ENCODE measurements at places on chromosomes 7 and 10.

GRCh38 chr7:105002-105401 lies 87.4 kb upstream of the FAM20C start:
- DNase-seq = no peak

- no peak for DNase-seq
Measured at GRCh38 chr10:119667562-119668328, 16.6 kb downstream of the BAG3 start.

DNA sequence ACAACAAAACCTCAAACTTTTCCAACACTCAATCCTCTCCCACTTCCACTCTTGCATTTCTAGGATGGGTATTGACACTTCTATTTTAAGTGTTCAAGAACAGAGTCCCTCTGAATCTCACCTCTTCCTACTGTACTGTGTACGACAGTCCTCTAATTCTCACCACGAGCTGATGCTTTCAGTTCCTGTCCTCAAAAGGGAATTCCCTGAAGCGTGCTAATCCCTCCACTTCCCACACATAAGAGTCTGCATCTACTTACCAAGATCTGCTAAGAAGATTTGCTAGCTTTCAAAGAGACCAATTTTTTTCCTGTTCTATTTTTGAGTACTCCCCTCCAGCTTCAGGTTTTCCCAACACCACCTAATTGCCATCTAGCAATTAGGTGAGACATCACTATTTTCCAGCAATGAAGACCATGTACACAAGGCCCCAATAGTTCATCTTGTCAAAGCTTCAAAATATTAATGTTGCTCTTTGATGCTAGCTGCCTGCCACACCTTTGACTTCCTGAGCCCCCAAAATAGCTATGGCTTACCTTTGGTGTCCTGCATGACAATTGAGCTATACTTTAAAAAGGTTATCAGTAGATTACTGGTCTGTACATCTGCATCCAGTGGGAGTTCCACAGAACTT lies 54.4 kb downstream of the ARMH3 start:
- DNase-seq = no peak

DNA sequence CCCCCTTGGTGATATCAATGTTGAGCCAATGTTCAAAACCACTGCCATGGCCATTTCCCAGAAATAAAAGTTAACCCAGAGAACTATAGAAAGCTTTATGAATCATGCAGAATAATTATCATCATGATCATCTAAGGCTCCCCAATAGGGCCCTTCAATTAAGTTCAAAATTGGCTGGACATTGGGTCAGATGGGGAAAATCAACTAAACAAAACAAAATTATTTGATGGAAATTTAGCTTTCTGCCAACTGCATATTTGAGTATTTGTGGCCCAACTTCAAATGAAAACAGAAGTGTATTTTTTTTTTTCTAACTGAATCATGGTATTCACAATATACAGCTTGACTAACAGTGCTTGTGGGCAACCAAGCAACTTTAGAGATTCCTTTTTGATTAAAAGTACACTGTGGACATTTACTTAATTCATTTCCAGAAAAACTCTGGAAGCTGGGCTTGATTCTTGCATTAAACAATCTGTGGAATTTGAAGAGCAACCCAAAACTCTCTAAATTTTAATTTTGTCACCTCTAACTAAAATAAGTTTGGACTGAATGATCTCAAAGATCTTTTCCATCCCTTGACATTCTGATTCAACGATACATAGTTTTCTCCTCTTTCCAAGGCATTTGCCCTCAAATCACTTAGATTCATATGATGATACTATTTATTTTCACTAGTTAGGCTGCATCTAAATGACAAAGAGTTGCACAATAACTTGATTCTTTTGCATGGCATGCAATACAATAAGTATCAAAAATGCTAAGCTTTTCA lies 203.2 kb downstream of the AHR start:
- no peak for DNase-seq

- DNase-seq = no peak
Measured at GRCh38 chr10:82452046-82452445, 577.1 kb downstream of the NRG3 start.

DNA sequence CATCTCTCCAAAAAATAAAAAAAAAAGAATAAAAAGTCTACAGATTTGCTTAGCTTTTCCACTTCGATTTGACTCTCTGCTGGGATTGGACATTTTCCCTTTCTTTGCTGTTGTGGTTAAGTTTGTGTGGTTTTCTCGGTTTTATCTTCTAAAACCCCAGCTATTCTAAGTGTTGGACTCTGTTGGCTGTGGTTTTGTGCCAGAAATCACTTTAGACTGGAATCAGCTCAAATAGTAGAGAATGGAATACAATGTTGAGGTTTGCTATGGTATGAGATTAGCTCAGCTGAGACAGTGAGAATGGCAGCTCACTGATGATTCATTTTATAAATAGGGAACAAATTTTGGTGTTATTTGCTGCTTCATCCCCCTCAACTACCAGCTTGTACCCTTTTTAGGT lies 116.0 kb downstream of the BUB3 start:
- no peak for DNase-seq

- DNase-seq = no peak
Measured at GRCh38 chr10:69246036-69246435, 25.9 kb downstream of the HKDC1 start.

- no peak for DNase-seq
Measured at GRCh38 chr10:63614371-63614891, 93.2 kb downstream of the REEP3 start.

DNA sequence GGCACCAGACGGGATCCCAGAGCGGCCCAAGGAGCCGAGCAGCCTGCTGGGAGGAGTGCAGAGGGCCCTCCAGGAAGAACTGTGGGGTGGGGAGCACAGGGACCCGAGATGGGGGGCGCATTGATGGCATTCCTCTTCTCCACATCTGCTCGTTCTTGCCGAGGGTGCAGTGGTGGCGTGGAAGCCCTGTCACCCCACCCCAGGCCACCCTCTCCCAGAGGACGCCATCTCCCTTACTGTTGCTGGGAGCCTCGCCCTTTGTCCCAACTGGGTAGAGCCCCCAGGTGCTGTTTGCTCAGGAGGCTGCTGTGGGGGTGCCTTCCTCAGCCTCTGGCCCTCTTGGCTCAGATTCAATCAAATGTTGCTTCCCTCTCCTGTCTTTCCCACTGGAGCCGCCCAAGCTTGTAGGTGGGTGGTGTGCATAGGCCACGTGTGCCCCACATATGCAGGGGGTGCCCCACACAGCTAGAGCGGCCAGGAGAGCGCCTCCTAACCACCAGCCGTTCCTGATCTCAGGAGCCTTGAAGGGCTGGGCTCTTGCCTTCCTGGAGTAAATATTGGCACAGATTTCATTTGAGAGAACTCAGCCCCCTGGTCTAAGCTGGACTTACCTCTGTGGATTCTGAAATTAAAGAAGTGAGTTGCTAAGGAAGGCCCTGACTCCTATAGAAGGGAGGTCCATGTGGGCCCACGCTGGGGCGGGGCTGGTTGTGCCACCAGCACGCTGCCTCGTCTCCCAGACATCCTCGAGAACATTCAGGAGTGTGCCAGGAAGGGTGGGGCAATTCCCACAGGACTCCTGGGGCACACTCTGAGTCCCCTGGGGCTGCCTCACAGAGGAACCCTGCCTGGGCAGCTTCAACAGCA lies 39.2 kb downstream of the ZNF467 start:
- no peak for DNase-seq

DNA sequence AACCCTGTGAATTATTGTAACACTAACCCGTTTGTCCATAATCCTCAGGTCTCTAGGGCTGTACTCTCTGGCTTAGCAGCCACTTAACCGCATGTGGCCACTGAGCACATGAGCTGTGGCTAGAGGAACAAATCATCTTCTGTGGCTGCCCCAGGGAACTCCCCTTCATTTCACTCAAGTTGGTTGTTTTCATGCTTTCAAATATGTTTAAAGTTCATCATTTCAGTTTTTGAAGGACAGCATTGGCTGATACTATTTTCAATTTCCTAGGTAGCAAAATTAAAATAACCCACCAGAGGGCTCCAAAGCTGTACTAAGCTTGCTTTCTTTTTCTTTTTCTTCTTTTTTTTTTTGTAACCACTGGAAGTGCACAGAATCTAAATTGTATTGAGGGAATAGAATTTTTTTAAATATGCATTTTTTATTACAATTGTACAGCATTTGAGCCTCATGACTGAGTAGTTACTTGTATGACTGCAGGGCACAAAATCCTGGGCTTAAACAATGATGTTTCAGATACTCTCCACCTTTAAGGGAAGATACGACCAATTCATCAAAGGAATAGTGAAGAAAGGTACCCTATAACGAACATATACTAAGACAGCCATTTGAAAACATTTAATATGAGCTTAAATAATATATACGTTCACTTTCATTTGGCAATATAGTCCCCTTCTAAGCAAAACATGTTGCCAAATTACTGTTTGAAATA lies 38.6 kb downstream of the MRC1 start:
- DNase-seq = no peak

GRCh38 chr10:88960802-88961201 lies 8.2 kb upstream of the ACTA2 start:
- no peak for DNase-seq

- no peak for DNase-seq
Measured at GRCh38 chr7:159122276-159122675, 22.4 kb downstream of the VIPR2 start.

DNA sequence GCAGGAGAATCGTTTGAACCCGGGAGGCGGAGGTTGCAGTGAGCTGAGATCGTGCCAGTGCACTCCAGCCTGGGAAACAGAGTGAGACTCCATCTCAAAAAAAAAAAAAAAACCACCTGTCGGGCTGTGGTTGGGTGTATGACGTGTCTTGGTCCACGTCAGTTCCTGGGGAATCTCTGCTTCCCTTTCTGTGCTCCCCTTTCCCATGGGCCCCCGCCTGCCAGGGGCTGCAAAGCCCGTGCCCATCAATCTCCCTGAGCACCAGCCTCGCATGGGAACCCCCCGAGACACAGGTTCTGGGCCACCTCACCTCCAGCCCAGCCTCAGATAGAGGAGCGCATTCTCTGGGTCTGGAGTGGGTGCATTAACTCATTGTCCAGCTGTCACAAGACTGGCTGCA lies 2.3 kb upstream of the SH2B2 start:
- DNase-seq = no peak

DNA sequence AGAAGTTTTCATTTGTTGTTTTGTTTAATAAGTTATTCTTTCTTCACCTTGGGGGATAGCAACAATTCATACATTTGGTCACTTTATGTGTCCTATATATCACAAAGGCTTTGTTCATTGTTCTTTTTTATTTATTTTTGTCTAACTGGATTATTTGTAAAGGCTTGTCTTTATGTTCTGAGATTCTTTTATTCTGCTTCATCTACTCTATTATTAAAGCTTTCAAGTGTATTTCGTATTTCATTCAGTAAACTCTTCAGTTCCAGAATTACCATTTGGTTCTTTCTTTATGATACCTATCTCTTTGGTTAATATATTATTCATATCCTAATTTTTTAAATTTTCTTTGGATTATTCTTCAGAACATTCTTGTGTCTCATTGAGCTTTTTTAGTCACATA lies 942.9 kb downstream of the ANKRD7 start:
- no peak for DNase-seq

GRCh38 chr7:137674551-137675409 lies 172.0 kb downstream of the DGKI start:
- DNase-seq = no peak

DNA sequence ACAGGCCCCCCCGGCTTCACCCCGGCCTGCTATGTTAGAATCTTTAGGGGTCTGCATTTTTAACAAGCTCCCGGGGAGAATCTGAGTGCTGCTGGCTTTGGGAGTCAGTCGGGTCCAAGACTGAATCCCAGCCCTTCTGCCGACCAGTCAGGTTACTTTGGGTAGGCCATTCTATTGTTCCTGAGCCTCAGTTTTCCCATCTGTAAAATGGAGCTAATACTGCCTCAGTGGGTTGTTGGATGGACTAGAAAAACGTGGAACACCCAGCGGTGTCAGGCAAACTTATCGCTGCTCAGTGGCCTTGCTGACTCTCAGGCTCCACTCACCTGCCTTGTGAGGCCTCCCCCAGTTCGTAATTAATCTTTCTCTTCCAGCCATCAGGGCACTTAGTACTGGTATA lies 11.7 kb downstream of the TBATA start:
- no peak for DNase-seq
